Inflammatory macrophage treated with lipopolysaccharide for 4 hours (primary cell): ENCODE measurements at places on chromosomes 3 and 15.
A peak's percentile ranks its signal among the peaks of the same experiment; 100 is the strongest.

DNA sequence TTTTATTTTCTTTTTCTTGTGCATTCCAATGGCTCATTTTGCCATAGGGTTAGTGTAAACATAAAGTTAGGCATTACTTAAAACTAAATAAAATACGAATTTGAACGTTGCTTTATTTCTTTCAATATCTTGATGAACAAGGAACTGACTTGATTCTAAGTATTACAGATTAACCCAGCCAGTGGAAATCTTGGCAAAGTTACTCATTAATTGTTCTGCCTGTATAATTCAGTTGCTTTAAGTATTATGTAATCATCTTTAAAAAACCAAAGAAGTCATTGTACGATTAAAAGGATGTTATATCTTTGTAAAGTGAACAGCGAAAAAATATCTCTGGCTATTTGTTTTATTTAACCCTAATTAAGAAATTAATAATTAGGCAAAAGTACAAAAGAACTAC is 737.9 kb upstream of the BCHE start:
- DNase-seq = no peak

DNA sequence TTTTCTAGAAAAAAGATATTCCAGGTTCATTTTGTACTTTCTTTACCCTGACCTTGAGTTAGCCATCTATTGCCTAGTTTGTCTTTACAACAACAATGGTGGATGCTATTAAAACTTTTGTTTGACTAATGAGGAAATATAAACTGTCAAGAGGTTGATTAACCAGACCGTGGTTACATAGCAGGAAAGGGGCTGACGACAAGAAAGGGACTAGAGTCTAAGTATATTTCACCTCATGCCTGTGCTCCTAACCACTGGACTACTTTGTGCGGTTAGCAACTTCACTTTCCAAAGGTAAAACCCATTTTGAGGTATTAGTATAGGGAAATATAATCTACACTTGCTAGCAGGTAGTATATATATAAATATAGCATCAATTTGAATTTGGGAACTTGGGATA is 327.1 kb downstream of the SATB1 start:
- DNase-seq = no peak

DNA sequence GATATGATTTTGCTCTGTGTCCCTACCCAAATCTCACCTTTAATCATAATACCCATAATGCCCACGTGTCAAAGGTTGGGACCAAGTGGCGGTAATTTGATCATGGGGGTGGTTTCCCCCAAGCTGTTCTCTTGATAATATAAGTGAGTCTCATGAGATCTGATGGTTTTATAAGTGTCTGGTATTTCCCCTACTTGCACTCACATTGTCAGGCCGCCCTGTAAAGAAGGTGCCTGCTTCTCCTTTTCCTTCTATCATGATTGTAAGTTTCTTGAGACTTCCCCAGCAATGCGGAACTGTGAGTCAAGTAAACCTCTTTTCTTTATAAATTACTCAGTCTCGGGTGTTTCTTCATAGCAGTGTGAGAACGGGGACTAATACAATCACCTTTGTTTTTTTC is 279.8 kb downstream of the ARPP21 start:
- no peak for DNase-seq

DNA sequence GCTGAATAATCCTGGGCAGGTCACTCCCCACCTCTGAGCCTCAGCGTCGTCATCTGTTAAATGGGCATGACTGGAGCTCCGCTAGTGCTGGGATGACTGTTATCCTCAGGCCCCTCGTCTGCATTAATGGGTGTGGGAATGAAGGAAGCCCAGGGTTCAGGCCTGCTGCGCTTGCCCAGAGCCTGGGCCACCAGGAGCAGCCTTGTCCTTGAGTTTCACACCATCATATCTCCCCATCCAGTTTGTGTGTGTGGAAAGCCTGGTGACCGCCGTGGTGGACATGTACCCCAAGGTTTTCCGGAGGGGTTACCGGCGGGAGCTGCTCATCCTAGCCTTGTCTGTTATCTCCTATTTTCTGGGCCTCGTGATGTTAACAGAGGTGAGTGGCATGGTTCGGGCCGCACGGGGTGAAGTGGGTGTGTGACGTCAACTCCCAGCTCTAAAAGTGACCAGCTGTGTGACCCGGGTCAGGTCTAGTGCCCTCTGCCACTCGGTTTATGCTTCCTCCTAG is 63.5 kb upstream of the SLC6A1 start:
- DNase-seq = no peak

- DNase-seq = no peak
These were observed 93.1 kb downstream of the FRMD5 start for GRCh38 chr15:44101944-44102343.

GRCh38 chr15:74653426-74654102 is 37.9 kb downstream of the CLK3 start:
- no peak for DNase-seq

GRCh38 chr3:184250167-184250828 is 826 bp downstream of the EEF1AKMT4 start:
- DNase-seq = peak; percentile 92

- DNase-seq = no peak
These were observed 20.8 kb downstream of the STAC start for GRCh38 chr3:36401056-36401455.

DNA sequence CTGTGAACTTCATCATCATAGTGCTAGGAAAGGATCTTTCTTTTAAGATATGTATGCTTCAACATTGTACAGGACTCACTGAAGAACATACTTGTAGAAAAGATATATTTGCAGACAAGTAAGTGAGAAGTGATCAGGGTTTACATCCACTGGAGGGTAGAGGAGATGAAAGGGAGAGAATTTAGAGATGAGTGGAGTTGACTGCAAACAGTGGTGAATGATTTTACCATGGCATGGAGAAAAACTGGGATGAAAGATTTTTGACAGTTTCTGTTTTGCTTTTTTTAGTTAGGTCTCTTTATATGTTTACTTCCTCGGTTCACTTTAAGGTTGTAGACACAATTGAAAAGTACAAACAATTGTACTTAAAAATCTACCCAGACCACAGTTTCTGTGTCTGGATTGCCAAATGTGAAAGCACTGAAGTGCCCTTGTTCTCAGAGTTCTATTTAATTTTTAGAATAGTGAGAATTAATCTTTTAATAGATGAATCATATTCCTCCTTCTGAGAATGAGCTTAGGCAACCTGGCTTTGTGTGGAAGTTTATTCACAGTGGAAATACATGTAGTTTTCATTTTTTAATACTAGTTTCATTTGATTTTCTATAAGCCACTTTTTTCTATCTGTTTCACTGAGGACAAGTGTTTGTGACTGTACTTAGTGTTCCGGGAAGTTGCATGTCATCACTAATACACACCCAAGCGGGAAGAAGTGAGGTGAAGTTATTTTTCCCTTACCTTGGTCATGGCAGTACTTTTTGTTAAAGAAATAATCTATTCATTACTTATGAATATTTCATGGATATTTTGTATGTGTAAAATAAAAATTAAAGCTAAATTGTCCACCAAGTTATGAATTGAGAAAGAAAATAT is 1.8 kb upstream of the GPR171 start:
- no peak for DNase-seq

- DNase-seq = no peak
These were observed 46.9 kb downstream of the GADL1 start for GRCh38 chr3:30847592-30847991.

DNA sequence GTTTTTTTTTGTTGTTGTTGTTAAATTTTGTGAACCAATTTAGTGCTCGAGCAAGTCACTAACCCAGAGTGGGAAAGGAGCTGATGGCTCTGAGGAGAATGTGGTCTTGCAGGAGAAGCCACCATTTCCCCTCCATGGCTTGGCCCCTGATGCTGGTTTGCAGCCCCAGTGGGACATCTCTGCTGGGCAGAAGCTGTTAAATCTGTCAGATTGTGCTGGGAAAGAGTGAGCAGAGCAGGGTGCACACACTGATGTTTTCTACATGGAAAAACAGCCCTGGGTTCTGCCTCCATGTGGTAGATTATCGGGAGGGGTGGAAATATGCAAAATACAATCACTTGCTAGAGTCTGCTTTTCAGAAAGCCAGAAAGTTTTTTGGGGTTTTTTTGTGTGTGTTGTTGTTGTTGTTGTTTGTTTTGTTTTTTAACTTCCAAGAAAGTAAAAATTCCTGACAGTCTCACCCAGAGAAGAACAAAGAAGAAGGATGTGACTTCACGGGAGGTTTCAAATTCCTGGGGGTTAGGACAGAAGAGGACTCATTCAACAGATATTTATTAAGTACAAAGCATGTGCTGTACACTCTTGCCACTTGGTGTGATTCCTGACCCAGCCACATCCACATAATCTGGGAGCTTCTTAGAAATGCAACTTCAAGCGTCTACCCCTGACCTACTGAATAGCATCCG is 133.7 kb downstream of the FOXB1 start:
- no peak for DNase-seq

DNA sequence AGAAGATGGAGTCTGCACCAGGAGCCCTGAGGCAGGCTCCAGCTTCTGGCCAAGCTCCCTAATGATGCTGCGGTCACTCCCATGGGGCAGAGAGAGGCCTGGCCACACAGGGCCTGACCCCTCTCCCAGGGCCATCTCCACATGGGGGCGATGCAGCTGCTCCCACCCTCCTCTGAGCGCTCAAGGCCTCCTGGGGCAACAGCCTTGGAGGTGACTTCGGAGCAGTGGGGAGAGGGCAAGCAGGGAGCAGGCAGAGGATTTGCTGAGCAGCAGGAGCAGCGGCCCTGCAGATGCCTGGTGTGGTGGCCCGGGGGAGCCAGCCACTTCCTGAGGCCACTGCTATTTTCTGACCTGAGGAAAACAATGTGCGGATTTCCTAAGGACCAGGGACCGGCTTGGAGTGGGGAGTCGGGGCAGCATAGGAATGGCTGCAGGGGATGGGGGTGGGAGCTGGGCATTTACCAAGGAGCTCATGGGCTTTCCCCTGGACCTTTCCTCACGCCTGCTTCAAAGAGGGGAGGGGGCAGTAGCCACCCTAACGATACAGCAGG is 81.6 kb upstream of the RPL32 start:
- DNase-seq = no peak

DNA sequence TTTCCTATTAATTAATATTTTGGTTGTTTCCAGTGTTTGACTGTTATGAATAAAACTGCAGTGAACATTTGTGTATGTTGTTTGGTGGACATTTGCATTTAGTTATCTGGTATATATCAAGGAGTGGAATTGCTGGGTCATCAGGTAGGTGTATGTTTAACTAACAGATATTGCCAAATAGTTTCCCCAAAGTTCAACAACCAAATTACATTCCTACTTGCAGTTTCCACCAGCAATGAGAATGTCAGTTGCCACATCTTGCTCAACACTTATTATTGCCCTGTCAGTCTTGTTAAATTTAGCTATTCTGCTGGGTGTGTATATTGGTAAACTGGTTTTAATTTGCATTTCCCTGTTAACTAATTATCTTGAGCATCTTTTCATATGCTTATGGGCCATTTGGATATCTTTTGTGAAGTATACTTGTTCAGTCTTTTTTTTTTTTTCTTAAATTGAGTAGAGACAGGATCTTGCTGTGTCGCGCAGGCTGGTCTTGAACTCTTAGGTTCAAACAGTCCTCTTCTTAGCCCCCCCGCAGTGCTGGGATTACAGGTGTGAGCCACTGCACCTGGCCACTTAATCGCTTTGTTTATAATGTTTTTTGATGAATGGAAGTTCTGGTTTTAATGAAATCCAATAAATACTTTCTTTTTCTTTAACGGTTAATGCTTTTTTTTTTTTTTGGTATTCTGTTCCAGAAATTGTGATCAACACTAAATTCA is 7.9 kb downstream of the FEM1B start:
- DNase-seq = peak; percentile 79

- DNase-seq = peak; percentile 46
These were observed 95.8 kb downstream of the P3H2 start for GRCh38 chr3:190024912-190025311.

- no peak for DNase-seq
These were observed 15.6 kb downstream of the IQCB1 start for GRCh38 chr3:121819236-121819635.

- DNase-seq = no peak
These were observed 107.6 kb upstream of the ARHGEF3 start for GRCh38 chr3:56909349-56909748.

- DNase-seq = no peak
These were observed 820.9 kb upstream of the GRM7 start for GRCh38 chr3:6039971-6040370.

DNA sequence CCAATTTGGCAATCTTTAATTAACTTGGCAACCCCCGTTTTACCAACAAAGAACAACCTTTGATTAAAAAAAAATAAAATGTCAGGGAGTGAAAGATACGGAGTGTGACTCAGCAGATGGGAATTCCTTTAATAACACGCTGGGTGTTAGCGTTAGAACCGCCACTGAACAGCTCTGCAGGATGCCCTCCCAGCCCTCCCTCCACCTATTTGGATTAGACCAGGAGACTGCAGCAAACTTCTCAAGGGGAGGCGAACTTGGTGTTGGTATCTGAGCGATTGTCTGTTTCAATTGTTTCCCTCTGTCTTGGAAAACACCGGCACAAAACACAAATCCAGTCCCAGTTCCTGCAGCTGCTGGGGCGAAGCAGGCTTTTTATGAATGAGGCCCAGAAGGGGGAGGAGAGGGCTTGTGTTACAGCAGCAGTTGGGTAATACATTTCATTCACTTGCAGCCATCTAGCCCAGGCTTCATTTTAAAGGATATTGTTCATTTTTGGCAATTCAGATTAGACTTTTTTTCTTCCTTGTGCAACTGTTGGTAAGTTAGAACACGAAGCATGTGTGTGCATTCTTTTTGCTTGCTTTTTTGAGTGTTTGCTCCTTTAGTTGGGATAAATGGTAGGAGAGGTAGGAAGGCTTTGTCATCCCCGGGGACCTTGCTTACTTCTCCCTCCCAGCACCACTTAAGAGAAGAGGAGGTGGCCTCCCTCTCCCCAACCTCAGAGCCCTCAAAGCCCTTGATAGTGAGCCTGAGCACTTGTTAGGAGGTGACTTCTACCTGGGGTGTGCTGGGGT is 152.3 kb downstream of the IGF1R start:
- peak; percentile 40 for DNase-seq

DNA sequence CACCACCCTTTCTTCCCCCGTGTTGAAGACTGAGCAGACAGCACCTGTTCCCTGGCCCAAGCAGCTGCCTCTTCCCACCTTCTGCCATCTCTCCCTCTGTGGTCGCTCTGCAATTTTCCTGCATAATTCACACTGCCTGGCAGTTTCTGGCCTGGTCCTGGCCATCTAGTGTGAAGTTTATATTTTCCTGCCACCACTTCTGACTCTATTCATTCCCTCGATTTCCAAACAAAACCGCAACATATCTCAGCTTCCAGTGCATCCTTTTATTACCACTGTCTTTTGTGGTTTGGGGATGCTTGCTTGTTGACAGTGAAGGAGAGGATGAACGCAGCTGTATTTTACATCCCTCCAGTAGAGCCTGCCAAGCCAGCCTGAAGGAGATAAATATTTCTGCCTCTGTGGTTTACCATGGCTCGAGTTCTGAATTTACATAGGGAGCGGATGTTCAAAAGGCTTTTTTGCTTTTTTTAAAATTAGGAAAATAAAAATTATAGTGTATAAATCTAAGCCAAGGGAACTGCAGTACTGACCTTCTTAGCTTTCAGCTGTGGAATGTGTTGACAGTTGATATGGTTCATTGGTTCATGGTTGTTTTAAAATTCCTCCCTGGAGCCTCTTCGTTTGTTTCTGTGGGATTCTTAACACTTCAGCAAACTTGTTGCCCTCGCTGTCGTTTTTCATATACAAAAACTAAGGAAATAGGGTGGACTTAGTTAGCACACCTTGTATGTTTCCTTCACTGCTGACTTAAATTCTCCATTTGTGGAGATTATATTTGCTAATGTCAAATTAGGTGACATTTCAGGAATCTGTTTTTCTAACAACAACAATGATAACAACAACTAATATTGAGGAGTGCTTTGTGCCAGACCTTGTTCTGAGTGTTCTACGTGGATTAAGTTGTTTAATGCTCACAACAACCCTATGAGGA is 250.5 kb downstream of the ADAMTSL3 start:
- DNase-seq = no peak
